ENCODE measurements at places on chromosomes 6 and 20.
A peak's percentile ranks its signal among the peaks of the same experiment; 100 is the strongest.

DNA sequence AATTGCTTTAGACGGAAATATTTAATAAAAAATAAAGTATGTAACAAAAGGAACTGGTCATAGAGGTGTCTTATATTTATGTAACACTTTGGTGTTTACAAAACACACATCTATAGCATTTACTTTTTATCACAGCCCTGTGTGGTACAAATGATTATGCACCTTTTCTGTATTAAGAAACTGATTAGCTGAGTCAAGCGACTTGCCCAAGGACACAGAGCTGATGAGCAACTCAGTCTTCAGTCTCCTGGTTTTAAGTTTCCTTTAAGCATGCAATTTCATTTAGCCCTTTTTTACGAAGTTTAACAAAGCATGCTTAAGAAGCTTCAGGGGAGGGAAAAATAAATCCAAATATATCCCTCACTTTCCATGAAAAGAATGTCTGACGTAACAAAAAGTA, 2.5 kb downstream of the DCDC2 start:
- DNase-seq = no peak

DNA sequence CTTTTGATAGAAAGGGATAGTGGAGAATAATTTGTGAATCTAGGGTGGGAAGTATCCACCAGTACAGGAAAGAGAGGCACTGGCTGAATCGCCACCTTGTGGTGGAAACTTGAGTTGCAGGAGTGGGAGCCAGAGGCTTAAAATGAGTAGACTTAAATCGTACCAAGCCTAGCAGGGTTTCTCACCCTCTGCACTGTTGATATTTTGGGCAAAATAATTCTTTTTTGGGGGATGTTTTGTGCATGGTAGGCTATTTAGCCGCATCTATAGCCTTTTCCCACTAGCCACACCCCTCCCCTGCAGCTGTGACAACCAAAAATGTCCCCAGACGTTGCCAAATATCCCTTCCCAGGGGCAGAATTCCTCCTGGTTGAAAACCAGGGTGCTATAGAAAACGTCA, 119.1 kb downstream of the DHX35 start:
- DNase-seq = peak; percentile 21

DNA sequence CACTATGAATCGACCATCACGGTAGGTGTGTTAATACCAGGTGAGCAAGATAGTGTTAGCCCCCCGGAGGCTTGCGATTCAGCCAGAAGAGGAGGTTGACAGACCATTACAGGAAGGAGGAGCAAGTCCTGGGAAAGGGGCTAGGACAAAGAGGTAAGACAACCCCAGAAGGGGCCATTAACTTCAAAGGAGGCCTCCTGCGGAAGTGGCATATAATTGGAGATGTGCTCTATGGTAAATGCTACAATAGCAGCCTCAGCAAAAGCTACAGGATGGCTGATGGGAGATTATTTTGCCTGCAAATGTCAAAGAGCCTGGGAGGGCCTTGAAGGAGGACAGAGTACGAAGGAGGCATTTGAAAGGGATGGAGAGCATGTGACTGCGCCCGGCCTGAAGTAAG, 108.6 kb upstream of the CITED2 start:
- DNase-seq = no peak

DNA sequence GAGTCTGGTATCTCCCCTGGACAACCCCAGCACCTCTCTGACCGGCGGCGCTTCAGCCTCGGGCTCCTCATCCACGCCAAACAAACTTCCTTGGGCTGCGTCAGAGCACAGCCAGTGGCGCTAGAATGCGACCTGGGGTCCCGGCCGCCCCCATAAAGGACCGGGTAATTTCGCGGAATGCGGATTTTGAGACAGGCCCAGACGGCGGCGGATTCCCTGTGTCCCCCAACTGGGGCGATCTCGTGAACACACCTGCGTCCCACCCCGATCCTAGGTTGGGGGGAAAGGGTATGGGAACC, 1.6 kb downstream of the FOXP4 start:
- no peak for DNase-seq

DNA sequence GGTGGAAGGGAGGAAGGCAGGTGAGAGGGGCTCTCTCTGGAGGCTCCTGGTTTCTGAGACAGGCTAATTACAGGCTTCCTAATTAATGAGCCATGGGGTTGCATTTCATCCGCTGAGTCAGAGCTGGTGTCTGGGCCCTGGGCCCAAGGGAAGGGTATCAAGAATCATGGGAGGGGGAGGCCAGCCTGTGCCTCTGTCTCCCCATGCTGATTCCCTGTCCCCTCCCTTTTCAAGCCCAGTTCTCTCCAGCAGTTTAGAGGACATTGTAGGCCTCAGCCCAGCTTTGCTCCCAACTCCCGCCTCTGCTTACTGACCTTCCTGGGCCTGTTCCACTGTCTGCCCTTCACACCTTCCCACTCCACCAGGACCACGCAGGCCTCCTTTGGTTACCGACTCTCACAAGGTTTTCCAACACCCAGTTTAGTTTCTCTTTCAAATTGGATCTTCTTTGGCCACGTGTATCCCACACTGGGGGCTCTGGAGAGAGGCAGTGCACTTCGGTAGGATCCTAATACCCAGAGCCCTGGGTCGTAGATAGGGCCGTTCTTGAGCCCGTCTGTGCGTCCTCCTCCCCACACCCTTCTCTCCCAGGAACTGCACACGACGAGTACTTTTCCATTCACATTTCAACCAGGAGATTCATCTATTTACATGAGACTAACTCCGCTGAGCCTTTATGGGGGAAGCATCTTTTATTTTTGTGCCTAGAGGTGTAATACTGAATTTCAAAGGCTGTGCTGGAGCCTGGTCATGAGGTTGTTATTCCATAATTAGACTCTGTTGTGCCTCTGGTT, 18.2 kb upstream of the AVP start:
- no peak for DNase-seq

DNA sequence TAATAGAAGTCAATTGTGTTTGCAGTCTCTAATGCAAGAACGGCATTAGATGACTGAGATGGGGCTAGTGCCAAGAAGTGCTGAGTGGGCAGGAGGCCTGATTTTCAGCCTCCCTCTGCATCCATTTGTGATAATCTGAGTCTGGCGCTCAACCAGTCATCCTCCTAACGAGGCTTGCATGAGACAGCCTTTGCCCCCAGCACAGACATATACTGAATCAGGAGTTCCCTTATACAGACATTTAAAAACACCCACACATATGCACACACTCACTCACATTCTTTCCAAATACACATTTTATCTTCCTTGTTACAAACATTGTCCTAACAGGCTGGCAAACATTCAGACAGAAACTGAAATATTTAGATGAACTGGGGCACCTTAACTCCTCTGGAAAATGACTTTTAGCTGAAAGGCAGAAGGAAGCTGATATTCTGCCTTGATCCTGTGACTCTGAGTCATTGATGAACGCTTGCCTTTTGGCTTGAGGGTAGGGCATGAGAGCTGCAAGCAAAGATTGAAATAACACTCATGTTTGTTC, 562.3 kb downstream of the DHX35 start:
- DNase-seq = no peak

DNA sequence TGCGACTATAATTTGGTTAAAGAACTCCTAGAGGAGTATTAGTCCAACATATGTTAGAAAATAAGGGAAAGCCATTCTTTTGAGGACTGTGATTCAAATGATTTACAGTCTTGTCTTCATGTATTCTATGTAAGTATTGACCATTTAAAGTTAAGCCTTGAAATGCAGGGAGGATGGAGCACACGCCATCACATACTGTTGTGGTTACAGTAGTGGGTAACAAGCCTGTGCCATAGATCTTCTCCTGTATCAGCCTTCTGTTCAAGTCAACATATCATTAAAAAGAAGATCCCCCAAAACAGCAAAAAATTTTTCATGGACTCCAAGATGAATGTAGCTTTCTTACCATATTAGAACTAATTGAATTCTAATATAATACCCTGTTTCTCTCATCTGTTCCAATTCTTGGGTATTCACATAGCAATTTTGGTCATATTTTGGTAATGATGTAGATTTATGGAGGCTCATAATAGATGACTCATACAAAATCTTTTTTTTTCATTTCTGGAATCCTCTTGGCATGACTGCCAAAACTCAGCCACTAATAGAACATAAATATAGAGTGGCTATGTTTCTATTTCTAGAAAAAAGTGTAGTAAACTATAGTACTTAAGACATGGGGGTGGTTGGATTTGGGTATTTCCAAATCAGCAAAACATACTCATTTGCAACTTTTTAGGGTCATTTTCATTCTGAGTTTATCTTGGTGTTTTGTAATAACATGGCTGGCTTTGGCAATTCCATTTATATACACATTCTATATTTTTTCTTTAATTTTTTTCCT, 413.5 kb downstream of the BCKDHB start:
- DNase-seq = no peak

DNA sequence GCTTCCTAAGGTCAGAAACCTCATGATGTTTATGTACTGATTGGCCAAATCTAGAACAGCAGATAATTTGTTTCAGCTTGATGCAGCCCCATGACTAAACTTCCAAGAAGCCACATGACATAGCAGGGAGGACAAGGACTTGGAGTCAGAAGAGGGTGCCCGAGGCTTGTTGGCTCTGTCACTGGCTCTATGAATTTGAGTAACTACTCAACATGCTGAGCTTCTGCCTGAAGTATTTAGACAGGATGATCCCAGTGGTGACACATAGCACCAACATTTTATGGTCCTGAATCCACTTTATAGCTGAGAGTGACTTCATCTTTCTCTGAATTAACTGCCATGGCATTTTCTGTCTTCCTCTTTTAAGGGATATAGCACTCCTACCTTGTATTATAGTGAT, 13.5 kb upstream of the TBX18 start:
- DNase-seq = no peak

DNA sequence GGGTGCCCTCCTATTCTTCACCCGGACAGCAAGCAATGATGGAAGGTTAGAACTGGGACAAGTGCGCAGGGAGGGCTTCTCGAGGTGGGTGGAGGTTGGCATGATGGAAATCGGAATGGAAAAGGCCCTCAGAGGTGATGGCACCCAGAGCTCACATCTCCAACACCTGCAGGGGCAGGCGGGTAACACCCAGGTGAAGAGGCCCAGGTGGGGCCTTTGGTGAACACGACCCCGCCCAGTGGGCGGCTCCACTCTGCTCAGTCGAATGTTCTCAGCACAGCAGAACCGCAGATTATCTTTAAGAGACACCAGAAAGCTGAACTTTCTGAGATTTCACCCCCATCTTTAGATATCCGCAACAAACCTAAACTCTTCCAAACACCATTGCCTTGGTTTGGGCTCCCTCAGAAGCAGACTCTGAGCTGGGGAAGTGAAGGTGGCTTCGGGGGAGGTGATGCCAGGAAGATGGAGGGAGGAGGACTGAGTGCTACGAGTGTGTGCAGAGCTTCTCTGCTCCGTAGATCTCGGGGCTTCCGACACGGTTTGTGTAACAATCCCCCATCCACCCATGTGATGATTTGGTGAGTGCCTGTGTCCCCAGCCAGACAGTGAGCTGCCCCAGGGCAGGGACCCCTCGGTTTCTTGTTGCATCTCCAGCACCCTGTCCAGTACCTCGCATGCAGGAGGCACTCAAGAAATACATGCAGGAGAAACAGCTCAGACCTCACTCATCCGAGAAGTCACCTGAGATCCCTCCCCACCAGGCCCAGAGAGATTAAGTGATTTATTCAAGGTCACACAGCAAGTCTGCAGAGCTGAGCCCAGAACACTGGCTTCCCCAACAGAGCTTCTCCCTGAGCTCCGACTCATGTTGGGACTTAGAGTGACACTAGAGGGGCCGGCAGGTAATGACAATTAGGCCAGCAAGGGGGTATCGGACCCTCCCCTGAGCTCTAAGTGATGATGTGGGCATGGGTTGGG, 45.4 kb downstream of the BPIFB1 start:
- no peak for DNase-seq

- no peak for DNase-seq
Measured at GRCh38 chr6:51614725-51615124, 472.7 kb downstream of the PKHD1 start.

DNA sequence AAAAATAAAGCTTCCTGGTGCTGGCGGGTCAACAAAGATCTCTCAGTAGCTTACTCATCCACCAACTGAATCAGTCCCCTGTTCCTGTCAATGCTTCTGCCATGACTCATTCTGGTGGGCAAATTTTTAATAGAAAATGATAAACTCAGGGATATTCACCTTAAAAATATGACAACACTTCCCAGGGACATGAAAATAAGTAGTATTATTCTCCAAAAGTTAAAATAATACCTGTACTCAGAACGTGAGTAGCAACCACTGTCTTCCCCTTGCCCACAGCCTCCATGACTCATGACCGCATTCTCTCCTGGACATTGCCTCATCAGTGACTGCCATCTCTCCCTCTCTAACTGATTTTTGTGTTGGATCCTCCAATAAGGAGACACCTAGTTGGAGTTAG, 552.3 kb downstream of the KIF16B start:
- no peak for DNase-seq

- DNase-seq = no peak
Measured at GRCh38 chr20:63141531-63141930, 74.4 kb downstream of the YTHDF1 start.

DNA sequence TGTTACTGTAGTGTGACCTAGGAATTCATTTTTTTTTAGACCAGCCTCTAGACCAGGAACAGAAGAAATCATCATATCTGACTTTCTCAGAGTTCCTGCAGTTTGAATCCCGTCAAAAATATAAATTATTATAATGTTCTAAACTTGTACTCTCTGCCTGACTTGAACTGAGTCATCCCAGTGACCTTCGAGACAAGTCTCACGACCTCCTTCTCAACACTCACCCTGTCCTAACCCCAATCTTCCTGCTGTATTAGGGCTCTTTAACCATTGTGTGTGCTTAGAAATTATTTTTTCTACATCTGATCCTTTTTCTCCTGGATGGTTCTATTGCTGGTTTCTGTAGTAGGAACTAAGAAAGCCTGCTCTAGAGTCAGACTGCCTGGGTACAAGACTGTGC, 21.5 kb downstream of the ADGRF5 start:
- no peak for DNase-seq

DNA sequence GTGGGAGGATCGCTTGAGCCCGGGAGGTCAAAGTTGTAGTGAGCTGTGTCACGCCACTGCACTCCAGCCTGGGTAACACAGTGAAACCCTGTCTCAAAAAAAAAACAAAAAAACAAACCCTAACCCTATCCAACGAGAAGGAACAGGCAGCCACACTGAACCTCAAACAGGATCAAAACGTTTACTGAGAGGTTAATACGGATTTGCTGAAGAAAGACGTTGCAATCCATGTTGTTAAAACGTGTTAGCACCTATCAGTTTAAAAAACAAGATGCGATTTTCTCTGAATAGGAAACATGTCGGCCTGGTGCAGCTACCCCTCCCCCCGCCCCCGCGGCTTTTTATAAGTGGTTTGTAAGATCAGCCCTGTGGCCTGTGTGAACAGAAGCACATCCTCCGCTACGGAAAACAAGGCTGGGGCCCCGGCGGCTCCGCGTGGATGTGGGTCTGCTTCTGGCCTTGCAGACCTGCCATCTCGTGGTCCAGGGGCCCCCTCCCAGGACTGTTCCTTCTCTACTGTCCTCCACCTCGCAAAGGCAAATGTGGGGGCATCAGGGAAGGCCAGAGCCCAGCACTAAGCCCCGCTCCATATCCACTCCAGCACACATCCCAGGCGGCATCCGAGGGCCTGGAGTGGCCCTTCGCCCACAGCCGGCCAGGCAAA, 11.4 kb downstream of the SLC2A4RG start:
- DNase-seq = no peak

DNA sequence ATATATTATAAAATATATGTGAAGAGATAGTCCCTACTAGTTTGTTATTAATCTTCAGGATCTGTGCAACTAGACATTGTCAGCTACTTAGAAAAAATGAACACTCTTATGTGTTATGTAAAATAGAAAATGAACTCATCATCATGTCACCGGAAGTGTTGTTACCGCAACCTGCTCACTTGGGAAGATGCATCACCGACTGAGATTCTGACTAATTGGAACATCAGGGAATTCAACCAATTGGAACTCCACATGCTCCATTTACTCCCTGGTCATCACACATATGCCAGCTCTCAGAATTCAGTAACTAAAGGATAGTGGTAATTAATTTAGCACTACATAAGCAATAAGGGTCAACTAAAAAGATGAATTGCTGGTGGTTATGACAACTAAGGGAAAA, 16.7 kb upstream of the B3GAT2 start:
- no peak for DNase-seq

Measured in cerebellar nuclear complex (tissue), 1 donor.